ENCODE measurements at places on chromosomes 13 and 19. TPM values are rescaled to one million over a fixed set of nuclear protein-coding genes. Genes with fewer than 3 reads are reported as not detected.

DNA sequence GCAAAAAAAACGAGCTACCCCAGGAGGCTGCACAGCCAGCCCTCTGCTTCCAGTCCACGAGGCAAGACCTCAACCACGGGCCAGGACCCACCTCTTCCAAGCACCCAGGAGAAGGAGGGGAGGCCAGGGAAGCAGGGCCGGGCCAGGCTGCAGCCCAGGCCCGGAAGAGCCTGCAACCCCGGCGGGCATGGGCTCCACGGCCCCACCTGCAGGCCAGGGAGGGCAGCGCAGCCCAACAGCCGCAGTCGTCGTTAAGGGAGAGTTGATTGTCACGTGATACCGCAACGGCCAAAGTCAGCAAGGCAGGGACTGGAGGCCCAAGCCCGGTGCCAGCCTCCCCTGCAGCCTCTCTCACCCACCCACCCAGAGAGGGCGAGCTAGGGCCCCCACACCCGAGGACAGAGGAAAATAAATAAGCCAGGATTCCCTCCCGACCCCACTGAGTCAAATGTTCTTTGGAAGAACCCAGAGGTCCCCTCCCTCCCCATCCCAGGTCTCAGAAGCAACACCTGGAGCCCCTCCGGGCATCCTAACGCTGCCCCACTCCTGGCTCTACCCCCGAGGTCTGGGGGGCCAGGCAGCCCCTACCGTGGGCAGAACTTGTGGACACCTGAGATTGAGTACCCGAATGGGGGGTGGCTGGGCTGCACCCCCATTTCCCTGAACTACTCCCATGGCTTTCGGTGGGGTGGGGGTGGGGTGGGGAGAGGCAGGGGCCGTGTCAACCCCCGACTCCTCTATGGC, 5.2 kb upstream of the REXO1 start:
- no peak overlapping the region for H3K27ac ChIP-seq
- H3K27me3 ChIP-seq, result no peaks in the 10 kb centered on the region
- peaks cover 31% of the 10 kb centered on the region for H3K4me1 ChIP-seq
- H3K36me3 ChIP-seq, result no peaks in the 10 kb centered on the region
- peak; percentile 96 for DNase-seq
- no peak overlapping the region for H3K4me3 ChIP-seq

DNA sequence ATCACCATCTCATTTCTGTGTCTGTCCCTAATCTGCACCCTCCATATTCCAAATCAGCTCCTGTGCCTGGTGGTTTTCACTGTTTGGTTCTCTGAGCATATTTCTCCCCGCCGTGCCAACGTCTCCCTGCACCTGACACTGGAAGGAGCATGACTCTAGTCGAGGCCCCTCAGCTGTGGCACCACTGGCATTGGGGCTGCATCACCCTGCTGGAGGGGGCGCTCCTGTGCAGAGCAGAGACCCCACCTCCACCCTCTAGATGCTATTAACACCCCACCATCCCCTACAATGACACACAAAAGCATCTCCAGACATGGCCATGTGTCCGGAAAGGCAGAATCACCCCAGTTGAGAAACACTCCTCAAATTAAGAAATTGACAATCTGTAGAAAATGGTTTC, 20.8 kb downstream of the ZSCAN5C start:
- H3K27me3 ChIP-seq, result no peaks in the 10 kb centered on the region
- DNase-seq, result no peak
- H3K4me3 ChIP-seq, result no peak overlapping the region

DNA sequence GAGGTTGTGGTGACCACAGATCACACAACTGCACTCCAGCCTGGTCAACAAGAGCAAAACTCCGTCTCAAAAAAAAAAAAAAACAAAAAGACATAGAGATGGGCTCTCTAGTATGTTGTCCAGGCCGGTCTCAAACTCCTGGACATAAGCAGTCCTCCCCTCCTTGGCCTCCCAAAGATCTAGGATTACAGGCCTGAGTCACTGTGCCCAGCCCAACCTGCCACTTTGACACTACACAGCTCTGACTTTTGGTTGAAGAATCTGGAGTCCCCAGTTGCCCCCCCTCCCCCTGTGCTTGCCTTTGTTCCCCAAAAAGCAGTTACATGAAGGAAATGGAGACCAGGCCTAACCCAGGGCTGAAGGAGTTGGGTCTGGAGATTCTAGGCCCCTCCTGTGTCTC, 12.9 kb downstream of the CARM1 start:
- no peaks in the 10 kb centered on the region for H3K36me3 ChIP-seq
- no peak overlapping the region for H3K4me3 ChIP-seq

GRCh38 chr19:13208672-13209483, 58.7 kb downstream of the IER2 start:
- DNase-seq, result no peak
- no peaks in the 10 kb centered on the region for H3K36me3 ChIP-seq
- peak overlapping the region; percentile 46 for H3K4me3 ChIP-seq
- H3K4me1 ChIP-seq, result no peaks in the 10 kb centered on the region
- H3K27ac ChIP-seq, result peak overlapping the region; percentile 5

DNA sequence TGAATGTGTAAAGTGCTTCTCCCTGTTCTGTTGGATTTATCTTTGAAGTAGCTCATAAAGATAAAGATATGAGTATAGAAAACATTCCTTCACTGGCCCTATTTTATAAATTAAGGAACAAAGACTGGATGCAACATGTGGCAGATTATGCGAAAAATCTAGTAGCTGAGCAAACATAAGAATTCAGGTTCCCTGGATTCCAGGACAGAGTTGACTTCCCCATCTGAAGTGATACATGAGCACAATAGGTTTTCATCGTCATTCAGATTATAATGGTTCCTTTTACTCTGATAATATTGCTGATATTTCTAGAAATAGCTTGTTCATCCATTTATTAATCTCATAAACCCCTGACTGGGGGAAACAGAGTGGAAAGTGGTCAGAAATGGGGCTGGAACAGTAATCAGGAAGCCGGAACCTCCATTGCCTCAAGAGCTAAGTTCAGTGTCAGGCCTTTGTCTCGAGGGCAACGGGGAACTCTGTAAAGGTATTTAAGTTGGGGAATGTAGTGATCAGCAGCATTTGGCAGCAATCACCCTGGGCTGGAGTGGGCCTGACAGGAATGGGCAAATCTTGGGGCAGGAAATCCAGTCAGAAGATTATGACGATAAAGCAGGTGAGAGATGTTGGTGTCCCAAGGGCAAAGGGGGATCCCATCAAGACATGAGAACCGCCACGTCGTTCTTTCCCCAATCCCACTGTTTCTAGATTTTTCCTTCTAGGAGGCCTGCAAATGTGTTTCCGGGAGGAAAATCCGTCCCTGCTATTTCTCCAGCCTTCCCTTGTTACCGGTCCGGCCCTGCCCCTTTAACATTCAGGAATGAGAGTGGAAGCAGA, 232.5 kb upstream of the SERP2 start:
- no peaks in the 10 kb centered on the region for H3K36me3 ChIP-seq
- H3K4me3 ChIP-seq, result peak overlapping the region; percentile 72
- peak; percentile 37 for DNase-seq
- peaks cover 2% of the 10 kb centered on the region for H3K4me1 ChIP-seq
- no peaks in the 10 kb centered on the region for H3K27me3 ChIP-seq

- H3K27ac ChIP-seq, result no peak overlapping the region
- no peak for DNase-seq
- H3K4me1 ChIP-seq, result no peaks in the 10 kb centered on the region
- H3K4me3 ChIP-seq, result no peak overlapping the region
- H3K27me3 ChIP-seq, result no peaks in the 10 kb centered on the region
Observed at GRCh38 chr13:27391471-27391870, 32.9 kb upstream of the GTF3A start.

- no peak overlapping the region for H3K27ac ChIP-seq
- no peaks in the 10 kb centered on the region for H3K27me3 ChIP-seq
Observed at GRCh38 chr13:102726430-102726829, 31.6 kb upstream of the METTL21C start.

GRCh38 chr13:58329746-58330145, 698.2 kb downstream of the PCDH17 start:
- no peaks in the 10 kb centered on the region for H3K36me3 ChIP-seq
- H3K4me1 ChIP-seq, result no peaks in the 10 kb centered on the region
- no peak overlapping the region for H3K4me3 ChIP-seq
- no peak overlapping the region for H3K27ac ChIP-seq
- DNase-seq, result no peak

DNA sequence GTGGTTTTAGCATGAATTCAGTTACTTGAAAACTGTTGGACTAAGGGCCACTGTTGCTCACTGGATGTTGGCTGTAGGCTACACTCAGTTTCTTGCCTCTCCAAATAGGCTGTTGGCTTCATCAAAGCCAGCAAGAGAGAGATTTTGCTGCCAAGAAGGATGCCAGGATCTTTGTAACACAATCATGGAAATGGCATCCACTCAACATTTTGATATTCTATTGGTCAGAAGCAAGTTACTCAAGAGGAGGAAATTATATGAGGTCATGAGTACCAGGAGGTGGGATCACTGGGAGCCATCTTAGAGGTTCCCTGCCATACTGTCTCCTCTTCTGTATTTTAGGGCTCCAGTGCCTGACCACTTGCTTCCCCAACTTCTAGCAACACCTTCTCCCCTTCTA, 30.6 kb downstream of the SYDE1 start:
- H3K4me3 ChIP-seq, result no peak overlapping the region
- H3K27ac ChIP-seq, result no peak overlapping the region
- no peaks in the 10 kb centered on the region for H3K36me3 ChIP-seq
- peaks cover 2% of the 10 kb centered on the region for H3K27me3 ChIP-seq
- no peaks in the 10 kb centered on the region for H3K4me1 ChIP-seq

DNA sequence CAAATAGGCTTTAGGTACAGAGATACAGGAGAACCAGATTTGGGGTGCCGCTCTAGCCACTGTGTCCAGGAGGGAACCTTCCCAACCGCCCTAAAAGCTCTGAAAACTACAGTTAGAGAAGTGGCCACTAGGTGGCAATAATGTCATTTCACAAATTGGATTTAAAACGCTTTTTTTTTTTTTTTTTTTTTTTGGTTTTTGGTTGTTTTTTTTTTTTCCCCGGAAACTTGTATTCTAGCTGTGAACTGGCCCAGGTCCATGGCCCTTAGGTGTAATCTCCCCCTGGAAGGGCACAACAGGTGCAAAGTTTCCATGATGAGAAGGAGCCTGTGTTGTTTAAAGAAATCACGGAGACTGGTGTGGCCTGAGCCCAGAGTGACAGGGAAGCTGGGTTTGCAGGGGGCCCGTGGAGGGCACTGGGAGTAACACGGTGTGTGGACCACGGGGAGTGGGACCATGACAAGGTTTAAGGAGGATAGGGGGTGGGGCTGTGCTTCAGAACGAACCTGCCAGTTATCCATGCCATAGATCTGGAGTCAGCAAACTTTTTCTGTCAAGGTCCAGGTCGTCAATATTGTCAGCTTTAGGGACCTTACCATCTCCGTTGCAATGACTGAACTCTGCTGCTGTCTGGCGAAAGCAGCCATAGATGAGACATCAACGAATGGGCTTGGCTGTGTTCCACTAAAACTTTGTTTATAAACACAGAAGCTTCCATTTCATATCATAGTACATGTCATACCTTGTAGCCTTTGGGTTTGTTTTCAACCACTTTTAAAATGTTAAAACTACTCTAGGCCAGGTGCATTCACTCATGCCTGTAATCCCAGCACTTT, 10.1 kb downstream of the OR1I1 start:
- H3K27me3 ChIP-seq, result no peaks in the 10 kb centered on the region
- no peak overlapping the region for H3K4me3 ChIP-seq
- H3K4me1 ChIP-seq, result peaks cover 3% of the 10 kb centered on the region
- DNase-seq, result no peak

GRCh38 chr13:83907196-83907989, 25.1 kb upstream of the SLITRK1 start:
- no peak overlapping the region for H3K4me3 ChIP-seq
- DNase-seq, result no peak
- H3K4me1 ChIP-seq, result no peaks in the 10 kb centered on the region
- no peaks in the 10 kb centered on the region for H3K36me3 ChIP-seq

- DNase-seq, result no peak
- no peaks in the 10 kb centered on the region for H3K27me3 ChIP-seq
- H3K36me3 ChIP-seq, result peaks cover 7% of the 10 kb centered on the region
Observed at GRCh38 chr19:816500-816857, 5.3 kb downstream of the PLPPR3 start.

DNA sequence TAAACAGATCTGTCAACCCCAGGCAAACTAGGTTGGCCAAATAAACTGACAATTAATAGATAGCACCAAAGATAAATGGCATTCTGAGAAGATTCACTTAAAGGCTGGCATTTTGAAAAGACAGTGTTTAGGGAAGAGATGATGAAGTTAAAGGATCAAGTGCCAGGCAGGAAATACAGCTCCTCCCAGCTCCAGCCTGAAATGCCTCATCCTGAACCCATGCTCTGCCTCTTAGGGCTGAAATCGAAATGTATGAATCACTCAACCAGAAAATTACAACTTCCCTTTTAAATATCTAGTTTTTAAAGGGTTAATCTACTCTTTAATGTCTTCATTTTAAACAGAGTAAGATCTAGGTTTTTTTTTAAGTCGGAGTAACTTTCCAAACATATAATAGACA, 171.2 kb upstream of the UBL3 start:
- DNase-seq, result no peak
- no peak overlapping the region for H3K4me3 ChIP-seq
- H3K27me3 ChIP-seq, result no peaks in the 10 kb centered on the region
- H3K27ac ChIP-seq, result no peak overlapping the region
- H3K36me3 ChIP-seq, result no peaks in the 10 kb centered on the region

DNA sequence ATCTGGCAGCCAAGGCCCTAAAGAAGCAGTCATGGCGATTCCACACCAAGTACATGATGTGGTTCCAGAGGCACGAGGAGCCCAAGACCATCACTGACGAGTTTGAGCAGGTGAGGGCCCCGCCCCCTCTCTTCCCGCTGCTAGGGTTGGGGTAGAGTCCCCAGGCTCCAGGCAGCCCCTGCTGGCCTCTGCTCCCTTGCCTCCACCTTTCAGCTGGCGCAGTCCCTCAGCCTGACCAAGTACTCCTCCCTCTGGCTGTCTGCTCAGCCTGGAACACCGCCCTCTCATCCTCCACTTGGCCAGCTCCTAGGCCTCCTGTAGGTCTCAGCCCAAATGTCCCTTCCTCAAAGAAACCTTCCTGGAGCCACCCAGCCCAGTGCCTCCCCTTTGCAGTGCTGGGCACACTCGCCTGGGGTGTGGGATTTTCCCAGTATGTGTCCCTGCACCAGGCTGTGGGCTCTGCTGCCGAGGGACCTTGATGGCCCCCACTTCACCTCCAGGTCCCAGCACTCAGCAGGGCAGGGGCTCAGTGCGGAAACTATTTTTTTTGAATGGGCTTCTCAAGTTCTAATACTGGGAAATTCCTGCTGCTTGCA, 5.7 kb downstream of the LENG1 start:
- H3K27me3 ChIP-seq, result no peaks in the 10 kb centered on the region
- peaks cover 9% of the 10 kb centered on the region for H3K4me1 ChIP-seq
- no peak overlapping the region for H3K27ac ChIP-seq
- H3K36me3 ChIP-seq, result peaks cover 36% of the 10 kb centered on the region
- H3K4me3 ChIP-seq, result no peak overlapping the region

- H3K4me3 ChIP-seq, result no peak overlapping the region
- DNase-seq, result no peak
- no peaks in the 10 kb centered on the region for H3K4me1 ChIP-seq
- H3K27ac ChIP-seq, result no peak overlapping the region
- H3K36me3 ChIP-seq, result no peaks in the 10 kb centered on the region
Observed at GRCh38 chr13:66635526-66635925, 594.6 kb downstream of the PCDH9 start.

The CGB5 gene
- not detected for polyA plus RNA-seq

The CGB8 gene
- polyA plus RNA-seq, result not detected

The TNFSF9 gene
- not detected for polyA plus RNA-seq

The ZNF497 gene
- polyA plus RNA-seq, result 0.60 TPM

The FBXO17 gene
- 19.7 TPM for polyA plus RNA-seq

The SHISA2 gene
- not detected for polyA plus RNA-seq

The APC2 gene
- 0.01 TPM for polyA plus RNA-seq
